Upper lobe of right lung (tissue), 1 donor: ENCODE measurements at places on chromosomes 5 and 9.
A peak's percentile ranks its signal among the peaks of the same experiment; 100 is the strongest.

- peak; percentile 18 for DNase-seq
- peaks cover 27% of the 10 kb centered on the region for H3K4me1 ChIP-seq
- H3K4me3 ChIP-seq, result no peak overlapping the region
- no peaks in the 10 kb centered on the region for H3K27me3 ChIP-seq
- H3K27ac ChIP-seq, result peak overlapping the region; percentile 34
- H3K36me3 ChIP-seq, result no peaks in the 10 kb centered on the region
Observed at GRCh38 chr5:136037001-136037705, 8.4 kb downstream of the TGFBI start.

GRCh38 chr5:96816411-96816939, 8.7 kb upstream of the ERAP1 start:
- no peak for DNase-seq
- H3K27ac ChIP-seq, result no peak overlapping the region
- H3K27me3 ChIP-seq, result no peaks in the 10 kb centered on the region
- H3K4me1 ChIP-seq, result no peaks in the 10 kb centered on the region
- H3K4me3 ChIP-seq, result no peak overlapping the region
- no peaks in the 10 kb centered on the region for H3K36me3 ChIP-seq

DNA sequence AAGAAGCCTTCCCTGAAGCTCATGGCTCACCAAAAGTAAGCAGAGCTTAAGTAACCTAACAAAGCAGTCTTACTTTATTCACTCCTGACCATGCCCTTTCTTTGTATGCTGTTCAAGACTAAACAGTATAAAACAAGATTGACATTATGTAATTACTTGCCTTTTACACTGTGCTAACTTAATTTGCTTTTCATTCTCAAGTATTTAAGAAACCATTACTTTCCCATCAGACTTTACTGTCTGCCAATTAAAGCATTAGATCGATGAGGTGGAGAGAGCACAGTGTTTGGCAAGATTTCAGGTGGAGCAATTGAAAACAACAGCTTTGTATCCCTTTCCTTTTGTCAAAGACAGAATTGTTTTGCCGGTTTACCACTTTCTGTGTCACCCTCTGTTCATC, 98.2 kb downstream of the RORB start:
- no peak for DNase-seq
- no peaks in the 10 kb centered on the region for H3K27me3 ChIP-seq
- no peak overlapping the region for H3K4me3 ChIP-seq
- no peaks in the 10 kb centered on the region for H3K4me1 ChIP-seq

GRCh38 chr9:133131506-133131905, 10.5 kb upstream of the RALGDS start:
- peaks cover 55% of the 10 kb centered on the region for H3K4me1 ChIP-seq
- H3K27ac ChIP-seq, result peak overlapping the region; percentile 45
- no peak for DNase-seq
- no peaks in the 10 kb centered on the region for H3K27me3 ChIP-seq
- H3K36me3 ChIP-seq, result no peaks in the 10 kb centered on the region
- H3K4me3 ChIP-seq, result no peak overlapping the region

DNA sequence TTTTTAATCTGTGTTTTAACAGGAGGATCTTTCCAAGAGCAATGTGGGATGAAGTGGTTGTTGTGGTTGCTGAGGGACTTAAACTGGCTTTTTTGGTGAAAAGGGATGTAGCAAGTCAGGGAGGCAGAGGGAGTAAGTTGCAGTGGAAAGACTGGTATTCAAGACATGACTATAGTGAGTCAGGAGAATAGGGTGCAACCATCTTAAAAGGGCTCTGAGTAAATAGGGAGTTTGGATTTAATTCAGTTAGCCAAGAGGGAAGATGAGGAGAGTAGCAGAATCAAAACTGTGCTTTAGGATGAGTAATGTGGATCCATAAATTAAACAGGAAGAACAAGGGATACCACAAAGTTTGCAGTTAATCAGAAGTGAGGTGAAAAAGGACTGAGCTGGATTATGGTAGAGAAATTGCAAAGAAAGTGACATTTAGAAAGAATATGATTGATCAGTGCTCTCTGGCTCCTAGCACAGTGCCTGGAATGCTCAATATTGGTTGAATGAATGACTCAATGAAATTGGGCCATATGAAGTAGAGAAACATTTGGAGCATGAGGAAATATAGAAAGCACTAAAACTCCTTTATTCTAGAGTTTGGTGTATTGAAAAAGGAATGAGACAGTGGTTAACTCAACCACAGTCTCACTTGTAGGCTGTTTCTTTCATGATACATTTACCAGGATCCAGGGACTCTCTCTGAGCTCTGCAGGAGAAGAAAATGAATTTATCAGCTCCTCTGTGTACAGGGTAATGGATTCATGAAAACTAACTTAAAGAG, 5.1 kb downstream of the POLR3G start:
- no peak for DNase-seq
- H3K27ac ChIP-seq, result no peak overlapping the region
- no peaks in the 10 kb centered on the region for H3K4me1 ChIP-seq
- H3K36me3 ChIP-seq, result no peaks in the 10 kb centered on the region
- no peaks in the 10 kb centered on the region for H3K27me3 ChIP-seq
- H3K4me3 ChIP-seq, result no peak overlapping the region

- no peak for DNase-seq
- no peak overlapping the region for H3K4me3 ChIP-seq
- H3K4me1 ChIP-seq, result no peaks in the 10 kb centered on the region
- H3K36me3 ChIP-seq, result peaks cover under 1% of the 10 kb centered on the region
- no peak overlapping the region for H3K27ac ChIP-seq
- H3K27me3 ChIP-seq, result no peaks in the 10 kb centered on the region
Observed at GRCh38 chr5:176521286-176521685, 15.9 kb downstream of the RNF44 start.

DNA sequence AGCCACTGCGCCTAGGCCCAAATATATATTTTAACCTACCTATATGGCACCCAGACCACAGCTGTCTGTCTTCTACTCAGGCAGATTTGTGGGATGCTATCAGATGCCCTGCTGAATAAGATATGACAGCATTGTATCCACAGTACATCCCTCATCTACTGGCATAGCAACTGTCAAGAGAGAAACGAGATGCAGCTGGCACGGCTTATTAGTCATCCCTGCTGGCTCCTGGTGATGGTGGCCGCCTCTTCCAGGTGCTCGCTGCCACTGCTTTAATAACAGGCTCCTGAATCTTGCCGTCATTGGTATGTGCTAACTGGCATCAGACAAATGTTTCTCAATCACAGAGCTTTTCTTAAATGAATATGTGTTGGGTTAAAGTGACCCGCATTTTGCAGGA, 34.0 kb downstream of the B4GALT1 start:
- H3K27ac ChIP-seq, result no peak overlapping the region
- H3K36me3 ChIP-seq, result peaks cover 52% of the 10 kb centered on the region
- no peaks in the 10 kb centered on the region for H3K27me3 ChIP-seq
- H3K4me3 ChIP-seq, result no peak overlapping the region

DNA sequence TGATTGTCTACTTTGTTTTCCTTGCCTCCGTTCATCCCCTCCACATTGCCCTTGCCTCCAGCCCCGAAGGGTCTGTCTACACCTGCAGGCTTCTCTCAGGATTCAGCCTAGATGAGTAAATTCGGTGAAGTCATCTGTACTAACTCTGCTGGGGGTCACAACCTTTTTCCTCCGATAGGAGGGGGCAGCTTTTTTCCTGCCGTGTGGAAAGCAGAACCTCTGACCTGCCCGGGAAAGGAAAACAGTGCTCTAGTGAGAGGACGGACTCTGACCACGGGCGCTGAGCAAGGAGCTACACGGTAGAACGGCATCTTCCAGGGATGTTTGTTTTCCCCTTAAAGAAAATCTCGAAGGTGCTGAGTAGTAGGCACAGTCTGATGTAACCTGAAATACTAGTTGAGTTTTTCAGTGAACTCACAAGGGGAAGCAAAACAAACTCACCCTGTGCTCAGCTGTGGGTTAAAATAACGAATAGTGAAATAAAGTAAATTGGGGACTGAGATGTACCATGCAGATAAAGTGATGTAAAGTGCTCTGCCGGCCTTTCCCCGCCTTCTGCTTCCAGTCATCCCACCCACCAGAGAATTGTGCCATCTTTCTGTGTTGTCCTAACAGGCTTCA, 281.8 kb downstream of the AOPEP start:
- peaks cover 4% of the 10 kb centered on the region for H3K27me3 ChIP-seq
- H3K27ac ChIP-seq, result peak overlapping the region; percentile 94
- H3K4me3 ChIP-seq, result peak overlapping the region; percentile 73
- H3K36me3 ChIP-seq, result peaks cover 13% of the 10 kb centered on the region

- peaks cover 4% of the 10 kb centered on the region for H3K4me1 ChIP-seq
- no peaks in the 10 kb centered on the region for H3K36me3 ChIP-seq
- H3K4me3 ChIP-seq, result no peak overlapping the region
- no peaks in the 10 kb centered on the region for H3K27me3 ChIP-seq
- DNase-seq, result no peak
Observed at GRCh38 chr5:160452795-160453194, 31.1 kb downstream of the PTTG1 start.

GRCh38 chr5:3011764-3012017, 260.2 kb upstream of the IRX2 start:
- H3K36me3 ChIP-seq, result no peaks in the 10 kb centered on the region
- no peaks in the 10 kb centered on the region for H3K27me3 ChIP-seq
- no peak overlapping the region for H3K27ac ChIP-seq
- H3K4me1 ChIP-seq, result no peaks in the 10 kb centered on the region
- no peak overlapping the region for H3K4me3 ChIP-seq
- DNase-seq, result no peak

- H3K4me1 ChIP-seq, result no peaks in the 10 kb centered on the region
- no peak overlapping the region for H3K4me3 ChIP-seq
- no peak overlapping the region for H3K27ac ChIP-seq
- H3K27me3 ChIP-seq, result no peaks in the 10 kb centered on the region
Observed at GRCh38 chr9:76352026-76352620, 42.1 kb downstream of the RFK start.

DNA sequence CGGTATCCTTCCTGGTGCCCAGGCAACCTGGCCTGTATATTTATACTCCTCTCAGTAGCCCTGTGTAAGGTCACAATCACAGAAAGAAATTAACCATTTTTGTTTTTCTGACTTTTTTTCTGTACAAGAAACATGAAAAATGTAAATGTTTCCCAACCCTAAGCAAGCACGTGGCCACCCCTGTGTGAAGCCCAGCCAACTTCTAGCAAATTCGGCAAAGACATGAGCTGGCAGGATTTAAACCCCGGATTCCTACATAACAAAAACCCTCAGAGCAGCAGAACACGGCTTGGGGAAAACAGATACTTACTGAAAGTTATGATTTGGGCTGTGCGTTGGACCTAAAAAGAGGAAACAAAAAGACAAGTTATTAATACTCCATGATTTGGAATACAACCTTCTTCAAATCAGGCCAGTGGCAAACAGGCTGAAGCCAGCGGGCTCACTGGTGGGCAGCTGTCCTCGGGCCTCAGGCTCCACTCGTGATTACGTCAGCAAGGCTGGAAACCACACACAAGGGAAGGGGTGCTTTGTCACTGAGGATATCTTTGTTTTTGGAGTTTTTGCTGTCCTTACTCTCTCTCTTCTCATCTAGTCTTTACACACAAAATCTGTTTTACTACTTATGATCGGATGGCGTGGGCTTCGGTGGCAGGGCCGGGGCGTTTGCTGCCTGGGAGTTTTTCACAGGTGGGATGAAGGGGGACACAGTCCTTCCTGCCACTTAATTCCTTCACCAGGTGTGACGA, 194.1 kb downstream of the ROR2 start:
- no peaks in the 10 kb centered on the region for H3K4me1 ChIP-seq
- no peaks in the 10 kb centered on the region for H3K36me3 ChIP-seq
- no peak overlapping the region for H3K4me3 ChIP-seq
- H3K27ac ChIP-seq, result no peak overlapping the region
- DNase-seq, result no peak

DNA sequence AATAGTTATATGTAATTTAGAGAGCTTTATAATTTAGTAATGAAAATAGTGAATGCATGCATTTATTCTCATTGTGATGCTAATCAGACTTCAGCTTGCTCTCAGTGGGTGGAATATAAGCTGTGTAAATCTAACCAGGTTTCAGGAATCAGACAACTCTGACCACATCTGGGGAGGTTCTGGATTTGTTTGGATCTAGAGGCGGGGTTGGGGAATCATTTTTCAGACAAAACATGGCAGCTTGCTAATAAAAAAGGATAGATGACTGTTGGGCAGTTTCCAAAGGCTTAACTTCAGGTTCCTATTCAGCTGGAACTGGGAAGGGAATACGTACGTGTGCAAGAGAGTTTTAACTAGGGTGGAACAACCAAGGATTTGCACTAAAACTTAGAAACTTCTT, 43.2 kb upstream of the MAMDC2 start:
- no peak overlapping the region for H3K27ac ChIP-seq
- no peaks in the 10 kb centered on the region for H3K27me3 ChIP-seq
- H3K36me3 ChIP-seq, result no peaks in the 10 kb centered on the region
- H3K4me1 ChIP-seq, result peaks cover 14% of the 10 kb centered on the region
- no peak overlapping the region for H3K4me3 ChIP-seq

DNA sequence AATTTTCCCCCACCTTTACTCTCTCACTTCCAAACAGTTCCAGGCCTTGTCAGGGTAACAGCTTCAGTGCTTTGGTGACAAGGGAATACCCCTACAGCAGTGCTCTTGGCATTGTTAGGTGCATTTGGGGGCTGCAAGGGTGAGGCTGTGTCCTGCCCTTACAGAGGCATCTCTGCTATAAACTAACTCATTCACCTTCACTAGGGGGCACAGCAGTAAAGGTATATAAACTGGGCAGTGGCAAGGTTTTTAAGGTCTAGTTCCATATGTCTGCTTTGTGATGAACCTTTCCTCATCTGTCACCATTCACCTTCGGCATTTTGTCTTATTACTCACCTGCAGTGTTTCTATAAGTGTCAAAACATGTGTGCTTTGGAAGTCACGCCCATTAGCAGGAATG, 79.1 kb upstream of the GPR151 start:
- no peaks in the 10 kb centered on the region for H3K4me1 ChIP-seq
- H3K27ac ChIP-seq, result no peak overlapping the region
- H3K4me3 ChIP-seq, result no peak overlapping the region
- no peaks in the 10 kb centered on the region for H3K27me3 ChIP-seq

- no peak overlapping the region for H3K4me3 ChIP-seq
- H3K36me3 ChIP-seq, result no peaks in the 10 kb centered on the region
Observed at GRCh38 chr5:87263498-87263897, 4.2 kb upstream of the RASA1 start.

DNA sequence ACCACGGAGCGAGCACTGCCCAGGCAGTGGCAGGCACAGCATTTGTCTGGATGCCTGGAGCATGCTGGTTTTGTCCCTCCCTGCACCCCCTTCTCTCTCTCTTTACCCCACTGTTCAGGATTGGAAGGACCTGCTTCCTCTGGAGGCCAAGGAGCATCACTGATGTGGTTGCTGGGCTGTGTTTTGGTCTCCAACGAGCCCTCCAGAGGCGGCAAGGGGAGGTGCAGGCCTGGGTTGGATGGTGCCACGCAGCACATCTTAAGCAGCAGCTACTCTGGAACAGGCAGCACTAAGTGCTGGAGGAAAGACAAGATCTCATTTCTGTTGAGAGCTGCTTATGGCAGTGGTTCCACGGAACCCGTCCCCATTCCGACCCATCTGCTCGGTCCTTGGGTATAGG, 139.6 kb downstream of the CMYA5 start:
- no peak overlapping the region for H3K27ac ChIP-seq
- H3K27me3 ChIP-seq, result no peaks in the 10 kb centered on the region
- no peak overlapping the region for H3K4me3 ChIP-seq
- no peaks in the 10 kb centered on the region for H3K36me3 ChIP-seq
